ENCODE measurements at places on chromosomes 6 and 20. TPM values are rescaled to one million over a fixed set of nuclear protein-coding genes. Genes with fewer than 3 reads are reported as not detected.

The SIRPG gene
- total RNA-seq, result 8.6 TPM

The PLA2G7 gene
- 30.1 TPM for total RNA-seq

The HSPA1L gene
- total RNA-seq, result 3.7 TPM

The ME1 gene
- 8.6 TPM for total RNA-seq

DNA sequence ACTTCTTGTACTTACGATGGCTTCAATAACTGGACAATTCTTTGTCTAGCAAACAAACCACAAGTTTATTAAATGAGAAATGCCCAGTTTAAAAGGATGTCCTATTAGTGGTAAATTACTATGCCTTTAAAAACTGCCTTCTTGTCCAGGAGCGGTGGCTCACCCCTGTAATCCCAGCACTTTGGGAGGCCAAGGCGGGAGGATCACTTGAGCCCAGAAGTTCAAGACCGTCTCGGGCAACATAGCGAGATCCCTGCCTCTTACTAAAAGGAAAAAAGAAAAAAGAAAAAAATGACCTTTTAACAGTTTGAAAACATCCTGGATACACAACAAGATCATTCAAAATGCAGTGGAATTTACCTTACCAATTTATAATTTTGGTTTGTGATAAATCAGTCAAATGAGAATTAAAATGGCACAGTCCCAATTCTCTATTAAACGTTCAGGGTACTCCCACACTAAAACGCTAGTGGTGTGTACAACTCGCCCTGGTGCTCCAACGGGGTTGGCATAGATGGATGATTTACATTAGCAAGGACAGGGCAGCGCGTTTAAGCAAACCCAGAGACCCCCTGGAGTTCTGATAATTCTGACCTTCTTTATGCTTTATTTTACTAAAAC lies 2.3 kb downstream of the ZBTB2 start:
- H3K4me3 ChIP-seq, result peak overlapping the region; percentile 98
- no peaks in the 10 kb centered on the region for H3K27me3 ChIP-seq
- peak overlapping the region; percentile 100 for H3K27ac ChIP-seq
- peaks cover 6% of the 10 kb centered on the region for H3K36me3 ChIP-seq
- H3K4me1 ChIP-seq, result peaks cover 55% of the 10 kb centered on the region

- H3K27ac ChIP-seq, result no peak overlapping the region
- no peak overlapping the region for H3K4me3 ChIP-seq
- H3K27me3 ChIP-seq, result peaks cover 40% of the 10 kb centered on the region
- no peaks in the 10 kb centered on the region for H3K4me1 ChIP-seq
- DNase-seq, result no peak
These were observed 15.5 kb upstream of the BMP7 start for GRCh38 chr20:57281900-57282299.

DNA sequence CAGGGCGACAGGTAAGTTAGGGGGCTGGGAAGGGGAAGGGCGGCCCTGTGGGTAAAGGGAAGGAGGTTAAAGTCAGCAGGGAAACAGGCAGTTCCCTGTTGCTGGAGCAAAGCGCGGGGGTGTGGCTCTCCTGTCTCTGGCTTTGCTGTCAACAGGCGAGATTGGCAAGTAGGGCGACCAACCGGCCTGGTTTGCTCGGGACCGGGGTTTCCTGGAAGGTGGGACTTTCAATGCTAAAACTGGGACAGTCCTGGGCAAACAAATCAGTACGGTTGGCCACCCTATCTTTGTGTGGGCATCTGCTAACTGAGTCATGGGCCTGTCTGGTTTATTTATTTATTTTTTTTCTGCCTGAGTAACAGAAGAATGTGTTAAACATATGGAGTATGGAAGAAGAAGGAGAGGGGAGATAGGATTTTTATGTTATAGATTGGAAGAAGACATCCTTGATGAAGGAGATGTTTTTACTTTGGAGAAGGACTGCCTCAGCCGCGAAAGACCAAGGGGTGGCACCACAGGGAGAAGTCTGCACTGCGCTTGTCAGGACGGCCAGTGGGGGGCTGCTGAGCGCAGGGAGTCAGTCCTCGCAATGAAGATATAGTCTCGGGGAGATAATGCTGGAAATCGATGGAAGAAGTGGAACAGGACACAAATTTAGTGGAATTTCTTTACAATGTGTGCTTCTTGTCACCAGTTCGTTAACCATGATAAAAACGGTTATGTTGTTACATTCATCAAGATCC lies 43.4 kb upstream of the ESR1 start:
- H3K36me3 ChIP-seq, result no peaks in the 10 kb centered on the region
- peak overlapping the region; percentile 31 for H3K27ac ChIP-seq
- peaks cover 9% of the 10 kb centered on the region for H3K4me1 ChIP-seq
- no peaks in the 10 kb centered on the region for H3K27me3 ChIP-seq
- peak; percentile 85 for DNase-seq
- no peak overlapping the region for H3K4me3 ChIP-seq

DNA sequence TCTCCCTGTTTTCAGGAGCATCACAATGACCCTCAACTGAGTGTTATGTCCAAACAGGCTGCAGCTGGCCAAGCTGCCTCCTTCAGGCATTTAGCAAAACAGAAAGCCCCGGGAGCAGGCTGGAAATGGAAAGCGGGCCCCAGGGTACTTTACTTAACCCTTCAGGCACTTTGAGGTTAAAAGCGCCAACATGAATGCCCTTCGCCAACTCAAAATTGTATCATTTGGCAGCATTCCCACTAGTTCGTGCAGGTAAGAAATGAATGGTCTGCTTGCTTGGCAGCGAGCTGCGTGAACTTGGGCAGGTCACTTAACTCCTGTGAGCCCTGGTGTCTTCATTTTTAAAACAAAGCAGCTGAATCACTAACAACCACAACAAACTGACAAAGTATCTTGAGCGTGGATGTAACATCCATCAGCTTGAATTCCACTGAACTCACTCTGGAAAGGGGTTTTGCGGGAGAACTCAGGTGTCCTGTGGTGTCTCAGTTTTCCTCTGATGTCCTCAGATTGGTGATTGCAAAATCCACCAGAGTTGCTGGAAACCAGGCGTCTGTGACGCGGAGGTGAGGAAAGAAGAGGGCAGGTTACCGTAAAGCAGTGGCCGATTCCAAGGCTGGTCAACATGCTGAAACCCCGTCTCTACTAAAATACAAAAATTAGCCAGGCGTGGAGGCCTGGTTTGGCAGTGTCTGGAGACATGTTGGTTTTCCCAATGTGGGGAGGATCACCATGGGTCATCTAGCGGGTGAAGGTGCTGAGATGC lies 118.8 kb upstream of the ZNF217 start:
- no peaks in the 10 kb centered on the region for H3K36me3 ChIP-seq
- H3K4me1 ChIP-seq, result peaks cover 23% of the 10 kb centered on the region
- DNase-seq, result no peak
- no peak overlapping the region for H3K4me3 ChIP-seq
- H3K27me3 ChIP-seq, result no peaks in the 10 kb centered on the region

GRCh38 chr20:51725584-51726176 lies 42.5 kb downstream of the ATP9A start:
- no peak overlapping the region for H3K4me3 ChIP-seq
- no peaks in the 10 kb centered on the region for H3K27me3 ChIP-seq
- H3K4me1 ChIP-seq, result no peaks in the 10 kb centered on the region
- H3K27ac ChIP-seq, result no peak overlapping the region
- no peak for DNase-seq
- no peaks in the 10 kb centered on the region for H3K36me3 ChIP-seq

GRCh38 chr20:38534756-38535155 lies 46.2 kb upstream of the ADIG start:
- H3K27ac ChIP-seq, result no peak overlapping the region
- H3K36me3 ChIP-seq, result peaks cover 100% of the 10 kb centered on the region
- no peak overlapping the region for H3K4me3 ChIP-seq
- H3K27me3 ChIP-seq, result no peaks in the 10 kb centered on the region
- DNase-seq, result no peak

GRCh38 chr6:36746251-36746650 lies 48.6 kb downstream of the RAB44 start:
- DNase-seq, result no peak
- H3K27ac ChIP-seq, result no peak overlapping the region
- no peaks in the 10 kb centered on the region for H3K27me3 ChIP-seq

DNA sequence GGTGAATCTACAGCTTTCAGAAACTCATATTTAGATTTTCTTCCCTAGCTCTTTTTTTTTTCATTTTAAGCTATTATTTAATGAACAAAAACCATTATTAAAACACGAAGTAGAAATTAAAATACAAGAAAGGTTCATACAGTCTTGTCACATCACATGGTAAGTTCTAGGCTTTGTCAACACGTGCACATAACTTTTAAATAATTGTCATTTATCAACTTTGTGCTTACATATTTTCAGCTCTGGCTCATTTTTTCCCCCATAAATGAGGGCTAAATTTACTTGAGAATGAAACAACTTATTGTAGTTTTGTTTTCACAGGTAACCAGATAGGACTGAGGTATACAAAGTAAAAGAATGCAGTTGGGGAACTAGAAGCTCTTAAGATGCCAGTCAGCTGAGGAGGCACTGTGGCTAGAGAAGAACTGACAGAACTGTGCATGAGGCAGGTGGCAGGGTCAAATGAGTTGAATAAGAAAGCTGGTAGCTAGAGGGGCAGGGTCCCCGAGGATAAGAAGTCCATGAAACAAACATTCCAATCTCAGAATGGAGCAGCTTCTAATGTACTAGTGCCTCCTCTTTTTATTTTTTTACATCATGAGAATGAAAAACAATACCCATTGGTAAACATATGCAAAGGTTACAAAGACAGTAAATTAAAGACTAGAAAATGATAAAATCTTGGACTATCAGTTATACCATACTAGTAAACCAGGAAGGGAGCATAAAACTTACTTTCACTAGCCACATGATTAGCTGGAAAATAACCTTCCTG lies 141.5 kb downstream of the MYB start:
- H3K36me3 ChIP-seq, result no peaks in the 10 kb centered on the region
- no peak overlapping the region for H3K4me3 ChIP-seq
- no peaks in the 10 kb centered on the region for H3K27me3 ChIP-seq
- no peak overlapping the region for H3K27ac ChIP-seq
- no peaks in the 10 kb centered on the region for H3K4me1 ChIP-seq

DNA sequence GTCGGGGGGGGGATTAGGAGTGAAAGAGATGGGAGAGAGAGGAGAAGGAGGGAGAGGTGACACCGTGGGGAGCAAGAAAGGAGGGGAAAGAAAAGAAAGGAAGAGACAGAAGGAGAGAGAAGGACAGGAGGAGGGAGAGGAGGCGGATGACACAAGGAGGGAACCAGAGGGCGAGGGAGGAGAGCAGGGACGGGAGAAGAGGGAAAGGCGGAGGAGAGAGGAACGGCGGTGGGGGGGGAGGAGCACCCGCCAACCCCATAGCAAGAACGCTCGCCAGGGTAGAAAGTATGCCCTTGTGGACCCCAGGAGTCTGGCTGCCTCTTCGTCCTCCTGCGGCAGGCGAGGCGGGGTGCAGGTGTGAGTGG lies 4.5 kb upstream of the INSM1 start:
- peak overlapping the region; percentile 5 for H3K4me3 ChIP-seq
- peaks cover 62% of the 10 kb centered on the region for H3K4me1 ChIP-seq
- H3K27me3 ChIP-seq, result peaks cover 86% of the 10 kb centered on the region
- no peak for DNase-seq

DNA sequence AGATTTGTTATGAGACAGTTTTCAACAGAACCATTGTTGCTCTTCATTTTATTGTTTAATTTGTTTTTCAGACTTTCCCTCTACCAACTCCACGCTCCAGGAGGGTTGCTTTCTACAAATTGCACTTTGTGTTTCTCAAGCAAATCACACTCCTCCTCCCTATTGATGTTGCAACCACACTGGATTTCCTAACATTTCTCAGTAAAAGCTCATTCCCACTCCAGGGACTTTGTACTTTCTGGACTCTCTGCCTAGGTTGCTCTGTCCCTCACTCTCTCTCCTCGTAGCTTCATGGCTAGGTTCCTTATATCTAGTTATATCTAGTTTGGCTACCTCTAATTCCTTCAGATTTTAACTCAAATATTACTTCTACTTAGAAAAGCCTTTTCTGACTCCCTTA lies 20.3 kb downstream of the PGK2 start:
- H3K36me3 ChIP-seq, result no peaks in the 10 kb centered on the region
- no peak overlapping the region for H3K27ac ChIP-seq
- H3K4me3 ChIP-seq, result no peak overlapping the region
- H3K27me3 ChIP-seq, result no peaks in the 10 kb centered on the region

GRCh38 chr6:62265906-62266525 lies 20.0 kb downstream of the KHDRBS2 start:
- DNase-seq, result no peak
- H3K27ac ChIP-seq, result no peak overlapping the region
- no peaks in the 10 kb centered on the region for H3K27me3 ChIP-seq
- H3K36me3 ChIP-seq, result no peaks in the 10 kb centered on the region
- H3K4me1 ChIP-seq, result no peaks in the 10 kb centered on the region
- no peak overlapping the region for H3K4me3 ChIP-seq

DNA sequence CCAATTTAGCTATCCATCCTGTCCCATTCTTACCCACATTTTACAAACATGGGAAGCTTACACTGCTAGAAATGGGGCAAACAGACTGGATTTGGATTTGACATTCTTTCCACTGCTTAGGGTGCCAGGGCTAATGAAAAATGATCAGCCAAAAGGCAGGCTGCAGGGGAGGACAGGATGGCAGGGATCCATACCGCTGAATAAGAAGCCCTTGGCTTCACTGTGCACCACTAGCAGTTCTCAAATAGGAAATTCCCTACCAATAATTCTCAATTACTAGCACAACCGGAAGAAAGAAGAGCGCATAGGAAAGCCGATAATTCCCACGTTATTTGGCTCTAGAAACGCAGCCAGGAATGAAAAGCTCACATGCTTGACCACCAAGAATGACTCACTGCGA lies 73.1 kb downstream of the NDUFAF5 start:
- no peaks in the 10 kb centered on the region for H3K27me3 ChIP-seq
- no peaks in the 10 kb centered on the region for H3K36me3 ChIP-seq
- no peak overlapping the region for H3K27ac ChIP-seq
- H3K4me1 ChIP-seq, result no peaks in the 10 kb centered on the region

- H3K27ac ChIP-seq, result peak overlapping the region; percentile 88
- no peaks in the 10 kb centered on the region for H3K27me3 ChIP-seq
- H3K36me3 ChIP-seq, result no peaks in the 10 kb centered on the region
- H3K4me1 ChIP-seq, result peaks cover 4% of the 10 kb centered on the region
These were observed 136.0 kb downstream of the HFE start for GRCh38 chr6:26223228-26223627.

All from spleen (tissue), 13 donors.